GM13976 (cell line): ENCODE measurements at places on chromosomes 6 and 20.

DNA sequence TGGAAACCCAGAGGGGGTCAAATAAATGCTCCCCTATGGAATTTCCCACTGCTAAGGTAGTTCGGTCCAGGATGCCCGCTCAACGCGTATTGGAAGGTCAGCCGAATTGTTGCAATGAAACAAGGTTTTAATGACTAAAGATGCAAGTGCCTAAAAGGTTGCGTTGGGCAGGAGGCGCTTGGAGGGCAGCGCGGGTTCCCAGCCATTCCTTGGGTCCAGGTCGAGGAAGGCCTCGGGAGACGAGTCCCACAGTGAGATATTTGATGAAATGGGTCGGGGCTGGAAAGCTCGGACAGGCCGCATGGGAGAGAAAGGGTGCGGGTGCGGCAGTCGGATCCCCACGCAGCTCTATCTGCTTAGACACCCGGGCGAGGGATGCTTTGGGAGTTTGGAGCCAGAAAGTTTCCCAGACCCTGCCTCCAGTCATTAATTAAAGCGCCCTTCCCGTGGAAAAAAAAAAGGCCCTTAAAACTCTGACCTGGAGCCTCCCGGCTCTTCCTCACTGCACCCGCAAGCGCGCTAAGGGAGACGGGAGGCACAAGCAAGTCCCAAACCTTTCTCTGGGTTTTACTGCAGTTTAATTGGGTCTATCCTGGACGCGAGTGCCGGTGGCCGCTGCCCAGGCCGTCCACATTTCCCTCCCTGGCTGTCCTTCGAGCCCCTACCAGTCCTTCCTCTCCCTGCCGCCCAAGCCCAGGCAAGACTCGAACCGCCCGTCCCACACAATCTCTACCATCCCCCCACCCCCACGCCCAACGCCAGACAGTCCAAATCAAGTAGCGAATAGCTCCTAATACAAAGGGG is 24.2 kb downstream of the TFAP2A start:
- DNase-seq: no peak

- DNase-seq: no peak
Measured at GRCh38 chr6:157929076-157929475, 52.6 kb upstream of the SYNJ2 start.

DNA sequence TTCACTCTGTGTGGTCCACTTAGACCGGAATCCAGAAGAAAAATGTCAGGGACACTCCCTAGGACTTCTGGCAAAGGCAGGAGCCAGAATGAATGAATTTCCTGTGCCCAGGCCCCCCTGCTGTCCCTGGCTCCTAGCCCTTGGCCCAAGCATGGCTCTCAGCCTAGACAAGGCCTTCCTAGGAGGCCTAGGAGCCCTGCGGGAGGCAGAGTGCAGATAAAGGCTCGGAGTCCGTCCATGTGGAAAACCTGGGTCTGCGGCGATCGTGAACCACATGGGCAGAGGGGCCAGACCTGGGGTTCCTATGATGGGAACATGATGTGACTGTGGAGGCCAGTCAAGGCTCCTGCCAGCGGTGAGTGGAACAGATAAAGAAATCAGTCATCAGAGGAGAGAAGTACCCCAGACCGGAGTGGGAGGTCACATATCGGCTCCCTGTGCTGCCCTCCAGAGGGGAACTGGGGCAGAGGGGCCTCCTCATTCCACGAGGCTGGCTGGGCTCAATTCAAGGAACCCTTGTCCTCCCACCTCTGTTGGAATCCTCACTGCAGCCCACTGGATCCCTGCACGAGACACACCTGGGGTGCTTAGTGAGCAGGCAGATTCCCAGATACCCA is 5.9 kb upstream of the VSTM2L start:
- DNase-seq: no peak

GRCh38 chr6:154555073-154555677 is 44.7 kb upstream of the CNKSR3 start:
- DNase-seq: no peak

DNA sequence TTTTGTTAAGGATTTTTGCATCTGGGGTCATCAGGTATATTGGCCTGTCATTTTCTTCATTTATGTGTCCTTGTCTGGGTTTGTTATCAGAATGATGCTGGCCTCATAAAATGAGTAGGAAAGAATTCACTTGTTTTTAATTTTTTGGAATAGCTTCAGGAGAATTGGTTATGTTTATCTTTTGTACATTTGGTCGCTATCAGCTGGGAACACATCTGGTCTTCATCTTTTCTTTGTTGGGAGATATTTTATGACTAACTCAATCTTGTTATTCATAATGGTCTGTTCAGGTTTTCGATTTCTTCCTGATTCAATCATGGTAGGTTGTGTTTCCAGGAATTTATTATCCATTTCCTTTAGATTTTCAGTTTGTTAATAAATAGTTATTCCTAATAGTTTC is 207.5 kb upstream of the ASCC3 start:
- DNase-seq: no peak

GRCh38 chr20:25470045-25470444 is 62.6 kb downstream of the GINS1 start:
- DNase-seq: peak; percentile 77

- DNase-seq: no peak
Measured at GRCh38 chr6:139944976-139945375, 570.5 kb upstream of the CITED2 start.

DNA sequence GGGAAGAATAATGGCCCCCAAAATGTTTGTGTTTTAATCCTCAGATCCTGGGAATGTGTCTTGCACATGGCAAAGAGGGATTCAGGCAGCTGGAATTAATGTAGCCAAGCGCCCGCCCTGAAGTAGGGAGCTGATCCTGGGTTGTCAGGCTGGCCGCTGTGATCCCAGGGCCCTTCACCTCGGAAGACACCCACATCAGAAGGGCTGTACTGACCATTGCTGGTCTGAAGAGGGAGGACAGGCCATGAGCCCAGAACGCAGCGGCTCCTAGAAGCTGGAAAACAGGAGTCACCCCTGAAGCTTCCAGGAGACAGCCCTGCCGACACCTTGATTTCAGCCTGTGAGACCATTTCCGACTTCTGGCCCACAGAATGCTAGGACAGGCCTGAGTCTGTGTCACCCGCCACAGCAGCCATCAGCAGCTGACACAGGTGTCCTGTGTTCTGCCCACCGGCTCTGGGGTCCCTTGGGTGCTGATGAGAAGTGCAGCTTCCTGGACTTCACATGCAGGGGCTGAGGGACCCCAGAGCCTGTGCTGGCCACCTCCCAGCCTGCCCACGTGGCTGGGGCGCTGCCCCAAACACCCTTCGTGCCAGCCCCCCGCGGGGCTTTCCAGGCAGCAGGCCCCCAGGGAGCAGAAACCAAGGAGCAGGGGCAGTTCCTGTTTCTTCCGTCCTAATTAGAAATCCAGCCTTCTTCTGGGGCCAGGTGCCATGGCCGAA is 86.3 kb downstream of the ERMARD start:
- no peak for DNase-seq

- DNase-seq: peak; percentile 41
Measured at GRCh38 chr6:131532580-131533039, 40.4 kb upstream of the ARG1 start.

DNA sequence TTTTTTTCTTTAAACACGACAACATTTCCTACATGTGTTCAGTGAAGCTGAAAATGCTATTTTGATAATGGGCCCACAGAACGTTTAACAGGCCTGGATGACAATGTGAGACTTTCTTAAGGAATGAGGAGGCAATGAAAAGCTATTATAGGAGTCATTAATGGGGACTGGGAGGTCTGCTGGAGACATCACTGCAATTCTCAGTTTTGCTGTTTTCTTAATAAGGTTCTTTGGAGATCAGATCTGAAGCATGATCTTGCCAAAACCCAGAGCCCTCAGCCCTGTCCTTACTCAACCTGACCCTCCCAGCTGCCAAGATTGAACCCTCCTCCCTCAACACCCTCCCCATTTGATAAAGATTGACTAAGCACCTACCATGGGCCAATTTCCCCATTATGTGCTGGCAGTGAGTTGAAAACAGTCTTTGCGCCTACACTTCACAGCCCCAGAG is 353.1 kb downstream of the MAFB start:
- DNase-seq: no peak

DNA sequence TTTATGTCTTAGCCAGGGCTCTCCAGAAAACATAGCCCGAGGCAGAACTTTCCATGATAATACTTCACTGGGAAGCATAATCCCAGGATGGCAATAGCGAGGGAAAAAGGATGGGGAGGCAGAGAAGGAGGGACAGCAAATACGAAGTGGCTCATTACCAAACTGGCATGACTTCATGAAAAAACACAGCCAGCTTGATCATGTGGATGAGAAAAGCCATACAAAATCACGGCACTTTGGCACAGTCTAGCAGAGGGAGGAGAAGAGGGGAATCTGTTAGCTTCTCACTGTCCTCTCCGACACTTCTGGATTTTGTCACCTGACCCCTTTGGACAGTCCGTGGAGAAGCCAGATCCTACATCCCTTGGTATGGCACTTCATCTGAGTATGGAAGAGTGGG is 212.5 kb upstream of the GRIK2 start:
- DNase-seq: no peak

GRCh38 chr6:146651482-146651863 is 52.7 kb downstream of the ADGB start:
- DNase-seq: no peak

DNA sequence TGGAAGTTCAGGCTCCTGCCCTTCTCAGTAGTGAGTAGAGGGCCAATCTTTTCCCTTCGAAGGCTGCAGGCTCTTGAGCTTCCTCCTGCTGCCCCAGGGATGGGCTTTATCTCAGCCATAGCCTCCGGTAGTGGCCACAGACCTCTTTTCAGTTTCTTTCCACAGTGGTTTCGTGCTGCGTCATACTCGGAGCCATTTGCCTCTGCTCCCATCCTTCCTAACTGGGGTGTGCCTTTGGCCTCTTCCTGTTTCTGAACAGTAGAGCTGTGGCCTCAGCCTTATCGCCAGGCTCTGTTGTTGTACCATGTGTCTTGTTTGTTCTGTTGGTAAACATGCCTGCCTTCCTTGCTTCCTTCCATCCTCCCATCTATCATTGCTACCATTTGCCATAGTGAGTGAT is 54.1 kb downstream of the TULP4 start:
- no peak for DNase-seq

DNA sequence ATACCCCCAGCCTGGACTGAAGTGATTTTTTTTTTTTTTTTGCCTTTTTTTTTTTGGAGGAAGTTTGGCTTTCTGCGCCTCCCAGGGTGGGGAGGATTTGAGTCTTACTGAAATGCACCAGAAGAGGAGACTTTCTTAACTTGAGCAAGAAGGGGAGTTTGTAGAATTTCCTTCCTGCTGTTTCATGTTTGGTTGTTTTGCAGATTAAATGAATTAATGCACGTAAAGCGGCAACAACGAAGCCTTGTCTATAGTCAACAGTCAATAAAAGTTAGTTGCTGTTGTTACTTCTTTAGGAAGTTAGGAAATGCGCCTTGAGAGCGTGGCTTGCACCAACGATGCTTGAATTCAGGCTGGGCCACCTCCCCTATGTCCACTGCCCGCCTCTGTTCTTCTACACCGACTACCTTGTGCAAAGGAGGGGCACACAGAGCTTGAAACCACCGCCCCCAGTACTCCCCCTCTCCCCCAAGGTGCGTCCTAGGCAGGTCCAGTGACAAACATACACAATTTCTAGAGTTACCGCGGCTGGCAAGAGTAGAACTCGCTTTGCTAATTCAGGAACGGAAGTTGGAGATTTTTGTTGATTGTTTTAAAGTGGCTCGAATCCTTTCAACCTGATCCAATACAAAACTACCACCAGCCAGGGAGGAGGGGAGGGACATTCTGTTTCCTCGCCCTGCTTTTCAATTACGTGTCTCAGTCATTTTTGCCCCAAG is 830 bp upstream of the CYP24A1 start:
- DNase-seq: no peak

GRCh38 chr6:157198425-157199279 is 124.7 kb downstream of the TMEM242 start:
- DNase-seq: no peak

DNA sequence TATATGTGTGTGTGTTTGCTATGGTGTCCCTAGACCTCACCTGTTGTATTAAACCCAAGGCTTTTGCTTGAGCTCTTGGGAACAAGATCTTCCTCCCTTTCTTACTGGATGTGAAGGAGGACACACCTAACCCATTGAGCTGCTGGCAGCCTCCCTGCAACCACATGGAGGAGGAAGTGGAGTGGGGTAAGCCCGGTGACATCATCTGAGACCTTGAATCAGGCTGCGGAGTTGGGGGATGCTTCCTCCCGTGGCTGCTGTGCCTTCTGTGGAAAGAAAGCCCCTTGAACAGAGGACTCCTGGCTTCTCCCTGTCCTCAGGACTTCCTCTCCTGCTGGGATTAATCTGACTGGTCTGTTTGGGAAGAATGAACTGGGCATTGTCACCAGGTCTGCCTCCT is 3.3 kb downstream of the CST11 start:
- peak; percentile 33 for DNase-seq

GRCh38 chr6:2765896-2766766 is 938 bp downstream of the WRNIP1 start:
- DNase-seq: peak; percentile 76

DNA sequence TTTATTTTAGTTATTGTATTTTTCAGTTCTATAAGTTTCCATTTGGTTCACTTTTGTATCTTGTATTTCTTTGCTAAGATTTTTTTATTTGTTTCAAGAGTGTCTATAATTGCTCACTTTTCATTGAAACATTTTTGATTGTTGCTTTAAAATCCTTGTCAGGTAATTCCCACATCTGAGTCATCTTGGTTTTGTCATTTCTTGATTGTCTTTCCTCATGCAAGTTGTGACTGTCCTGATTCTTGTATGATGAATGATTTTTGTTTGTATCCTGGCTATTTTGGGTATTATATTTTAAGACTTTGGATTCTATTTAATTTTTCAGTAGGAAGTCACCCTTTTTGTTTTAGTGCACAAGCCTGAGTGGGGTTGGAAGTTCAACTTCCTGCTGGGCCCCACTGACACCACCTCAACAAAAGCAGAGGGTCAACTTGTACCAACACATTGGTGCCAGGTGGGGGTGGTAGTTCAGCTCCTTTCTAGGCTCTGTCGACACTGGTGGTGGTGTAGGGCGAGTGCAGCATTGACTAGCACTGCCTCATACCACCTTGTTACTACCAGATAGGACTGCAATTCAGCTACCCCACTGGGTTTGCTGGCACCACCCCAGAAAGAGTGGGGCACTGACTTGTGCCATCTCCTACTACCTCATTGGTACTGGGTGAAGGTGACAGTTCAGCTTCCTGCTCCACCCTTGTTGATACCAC is 8.8 kb downstream of the RSPH3 start:
- DNase-seq: no peak

- DNase-seq: no peak
Measured at GRCh38 chr20:15515691-15516090, 1057.6 kb downstream of the KIF16B start.

- DNase-seq: no peak
Measured at GRCh38 chr6:25769983-25770382, 15.4 kb downstream of the SLC17A4 start.

GRCh38 chr6:99789767-99790166 is 183.1 kb downstream of the PRDM13 start:
- no peak for DNase-seq

GRCh38 chr6:62904687-62905086 is 306.6 kb upstream of the FKBP1C start:
- DNase-seq: no peak

DNA sequence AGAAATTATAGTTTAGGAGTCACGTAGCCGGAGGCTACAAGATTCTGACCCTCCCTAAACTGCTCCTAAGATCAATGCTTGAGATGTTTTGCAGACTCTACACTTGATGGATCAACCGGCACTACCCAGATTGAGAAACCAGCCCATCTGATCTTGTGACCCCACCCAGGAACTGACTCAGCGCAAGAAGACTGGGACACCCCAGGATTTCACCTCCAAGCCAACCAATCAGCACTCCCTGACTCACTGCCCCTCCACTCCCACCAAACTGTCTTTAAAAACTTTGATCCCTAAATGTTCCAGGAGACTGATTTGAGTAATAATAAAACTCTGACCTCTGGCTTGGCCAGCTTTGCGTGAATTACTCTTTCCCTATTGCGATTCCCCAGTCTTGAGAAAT is 99.8 kb downstream of the OPRM1 start:
- no peak for DNase-seq
